GM23338 (cell line): ENCODE measurements at places on chromosomes 16 and 17. TPM values are rescaled to one million over a fixed set of nuclear protein-coding genes. Genes with fewer than 3 reads are reported as not detected.
A peak's percentile ranks its signal among the peaks of the same experiment; 100 is the strongest.

GRCh38 chr17:1713878-1714426 lies 3.8 kb upstream of the TLCD2 start:
- DNase-seq = peak; percentile 92

DNA sequence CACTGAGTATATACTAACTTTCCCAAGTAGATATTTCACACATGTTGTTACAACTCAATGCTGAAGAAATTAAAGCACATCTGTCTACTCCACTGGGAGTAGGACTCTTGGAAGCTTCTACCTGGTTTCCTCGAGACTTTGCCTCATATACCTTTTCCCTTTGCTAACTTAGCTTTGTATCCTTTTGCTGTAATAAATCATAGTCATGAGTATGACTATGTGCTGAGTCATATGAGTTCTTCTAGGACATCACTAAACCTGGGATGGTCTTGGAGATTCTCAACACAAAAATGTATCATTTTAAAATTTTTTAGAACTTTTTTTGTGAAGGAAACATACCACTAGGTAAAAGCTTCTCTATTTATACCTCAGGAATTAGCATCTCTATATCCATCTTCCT lies 39.8 kb downstream of the ABCA5 start:
- DNase-seq = no peak

ABCC12 gene
- total RNA-seq = not detected in 2 replicates

GRCh38 chr17:40346765-40347158 lies 17.8 kb downstream of the GJD3 start:
- no peak for DNase-seq

DNA sequence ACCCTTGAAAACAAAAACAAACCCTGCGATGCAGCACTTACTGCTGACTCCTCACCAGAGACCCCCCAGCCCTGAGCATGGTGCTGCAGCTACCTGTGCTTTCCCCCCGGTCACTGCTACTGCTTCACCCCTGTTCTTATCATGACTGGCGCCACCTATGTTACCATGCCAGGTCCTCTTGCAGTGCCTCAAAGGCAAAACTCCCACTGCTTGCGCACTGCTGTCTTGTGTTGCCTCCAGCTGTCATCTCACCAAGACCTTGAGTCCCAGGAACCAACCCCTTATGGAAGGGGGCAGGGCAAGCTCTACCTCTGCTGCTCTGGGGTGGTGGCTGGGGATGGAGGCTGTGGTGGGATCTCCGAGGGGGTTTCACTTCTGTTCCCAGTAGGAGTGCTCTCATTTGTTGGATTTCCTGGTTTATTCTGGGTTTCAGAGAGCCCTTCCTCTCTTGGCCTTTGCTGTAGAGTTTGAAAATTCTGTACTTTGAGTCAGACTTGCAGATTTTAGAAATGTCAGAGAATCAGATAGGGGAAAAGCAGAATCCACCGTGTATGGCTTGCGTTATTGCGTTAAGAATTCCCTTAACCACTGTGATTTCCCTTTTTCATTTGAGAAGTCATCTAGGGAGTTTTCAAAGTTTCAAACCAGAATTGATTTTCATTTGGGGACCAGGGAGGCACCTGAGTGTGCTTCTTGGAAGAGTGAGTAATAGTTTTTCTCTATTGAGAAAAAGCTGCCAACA lies 96.6 kb downstream of the SPECC1 start:
- DNase-seq = peak; percentile 52

RHBDF1 gene
- 15.3 and 24.5 TPM in 2 replicates for total RNA-seq

DNA sequence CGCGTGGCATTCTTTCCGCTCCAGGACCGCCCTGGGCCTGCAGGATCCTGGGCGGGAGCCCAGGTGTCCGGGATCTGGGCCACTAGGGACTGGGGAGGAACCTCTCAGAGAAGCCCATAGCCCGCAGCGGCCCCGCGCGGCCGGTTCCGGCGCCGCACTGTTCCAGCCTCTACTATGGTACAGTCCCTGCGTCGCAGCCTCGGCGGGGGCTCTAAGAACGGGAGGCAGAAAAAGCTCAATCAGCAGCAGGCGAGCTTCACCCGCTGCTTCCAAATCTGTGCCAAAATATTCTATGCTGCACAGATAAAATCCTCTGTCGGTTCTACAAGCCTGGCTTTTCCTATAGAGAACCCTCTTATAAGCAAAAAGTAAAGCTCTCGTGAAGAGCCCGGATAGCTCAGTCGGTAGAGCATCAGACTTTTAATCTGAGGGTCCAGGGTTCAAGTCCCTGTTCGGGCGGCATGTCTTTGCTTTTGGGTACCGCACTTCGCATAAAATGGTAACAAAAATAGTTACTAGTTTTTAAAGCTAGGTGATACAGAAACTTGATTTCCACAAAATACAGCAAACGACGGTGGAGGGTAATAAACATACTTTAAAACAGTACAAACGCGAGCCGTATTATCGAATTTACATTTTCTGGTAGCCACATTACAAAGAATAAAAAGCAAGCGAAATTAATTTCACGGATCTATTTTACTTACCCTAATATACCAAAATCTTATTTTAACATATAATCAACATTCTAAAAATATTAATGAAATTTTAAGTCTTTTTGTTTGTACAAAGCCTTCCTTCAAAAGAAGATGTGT lies 661 bp upstream of the ALOXE3 start:
- peak; percentile 91 for DNase-seq

ADGRG3 gene
- total RNA-seq = not detected in 2 replicates

C16orf92 gene
- total RNA-seq = not detected in 2 replicates

GRCh38 chr17:50904518-50905459 lies 38.6 kb upstream of the TOB1 start:
- no peak for DNase-seq

IRX5 gene
- 0.07 and 0.35 TPM in 2 replicates for total RNA-seq

DNA sequence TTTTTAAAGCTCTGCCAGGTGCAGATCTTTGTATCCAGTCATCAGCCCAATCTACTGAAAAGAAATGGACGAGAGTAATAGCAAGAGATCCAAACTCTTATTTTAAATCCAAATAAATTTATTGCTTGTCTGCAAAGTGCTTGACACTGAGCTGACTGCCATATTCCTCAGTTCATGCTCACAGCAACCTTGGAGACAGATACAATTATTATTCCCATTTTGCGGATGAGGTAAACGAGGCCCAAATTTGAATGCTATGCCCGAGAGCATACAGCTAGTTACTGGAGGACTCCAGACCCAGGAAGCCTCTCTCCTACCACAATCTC lies 620 bp downstream of the NOB1 start:
- DNase-seq = no peak

GRCh38 chr16:80695020-80695419 lies 109.4 kb downstream of the CDYL2 start:
- DNase-seq = no peak

DNA sequence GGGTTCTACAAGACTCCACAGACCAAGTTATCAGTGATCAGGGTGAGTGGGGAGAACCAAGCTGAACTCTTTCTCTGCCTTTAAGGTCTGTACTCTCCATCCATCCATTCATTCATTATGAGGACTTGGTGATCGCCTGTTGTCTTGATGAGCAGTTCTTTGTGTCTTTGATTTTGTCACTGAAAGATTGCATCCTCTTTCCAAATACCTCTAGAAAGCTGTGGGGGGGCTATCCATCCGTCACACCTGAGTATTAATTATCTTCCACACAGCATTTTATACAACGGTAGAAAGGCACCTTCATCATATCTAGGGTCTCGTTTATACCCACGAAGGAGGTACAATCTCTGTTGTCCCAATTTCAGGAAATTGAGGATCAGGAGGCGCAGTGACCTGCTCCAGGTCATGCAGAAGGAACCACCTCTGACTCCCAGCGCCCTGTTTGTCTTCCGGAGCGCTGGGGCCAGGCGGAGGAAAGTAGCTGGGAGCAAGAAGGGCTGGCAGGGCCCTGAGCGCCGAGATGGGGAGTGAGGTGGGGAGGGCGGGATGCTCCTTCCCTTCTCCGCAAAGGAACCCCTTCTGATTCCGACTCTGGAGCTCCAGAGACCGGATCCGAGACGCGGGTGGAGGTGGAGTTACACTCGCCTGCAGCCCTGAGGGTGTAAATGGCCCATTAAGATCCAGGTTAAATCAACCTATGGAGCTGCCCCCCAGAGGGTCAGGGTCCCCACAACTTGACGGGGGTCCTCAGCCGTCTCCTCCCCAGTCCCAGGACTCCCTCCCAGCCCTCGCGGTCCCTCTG lies 605 bp upstream of the ABAT start:
- DNase-seq = peak; percentile 65

- DNase-seq = no peak
These were observed 5.3 kb upstream of the POLR3E start for GRCh38 chr16:22291860-22292318.

GRCh38 chr16:73206151-73206707 lies 158.3 kb upstream of the ZFHX3 start:
- no peak for DNase-seq

DNA sequence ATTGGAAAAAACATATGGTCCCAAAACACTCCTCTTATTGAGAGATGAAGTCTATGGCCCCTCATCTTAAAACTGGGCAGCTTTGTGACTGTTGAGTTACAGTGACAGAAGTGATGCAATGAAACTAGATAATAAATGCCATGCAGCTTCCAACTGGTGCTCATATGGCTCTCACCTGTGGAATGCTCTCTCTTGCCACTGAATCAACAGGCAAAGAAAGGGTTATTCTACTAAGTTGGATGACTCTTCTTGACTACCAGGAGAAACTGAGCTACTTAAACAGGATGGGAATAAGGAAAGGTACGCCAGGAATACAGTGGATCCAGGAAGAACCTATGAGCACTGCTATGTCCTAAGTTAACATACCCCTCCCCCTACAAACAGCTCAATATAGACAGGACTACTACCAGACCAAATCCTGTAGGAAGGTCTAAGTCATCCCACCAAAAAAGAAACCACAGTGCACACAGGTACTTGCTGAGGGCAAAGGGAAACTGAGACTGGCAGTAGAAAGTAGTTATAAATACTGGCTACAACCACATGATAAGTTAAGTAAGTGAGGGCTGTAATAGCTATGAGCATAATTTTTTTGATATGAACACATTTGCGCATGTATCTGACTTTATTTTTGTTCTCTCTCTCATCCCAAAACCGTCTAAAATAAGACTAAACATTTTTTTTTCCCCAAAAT lies 398.5 kb downstream of the ZFHX3 start:
- DNase-seq = peak; percentile 3

DNA sequence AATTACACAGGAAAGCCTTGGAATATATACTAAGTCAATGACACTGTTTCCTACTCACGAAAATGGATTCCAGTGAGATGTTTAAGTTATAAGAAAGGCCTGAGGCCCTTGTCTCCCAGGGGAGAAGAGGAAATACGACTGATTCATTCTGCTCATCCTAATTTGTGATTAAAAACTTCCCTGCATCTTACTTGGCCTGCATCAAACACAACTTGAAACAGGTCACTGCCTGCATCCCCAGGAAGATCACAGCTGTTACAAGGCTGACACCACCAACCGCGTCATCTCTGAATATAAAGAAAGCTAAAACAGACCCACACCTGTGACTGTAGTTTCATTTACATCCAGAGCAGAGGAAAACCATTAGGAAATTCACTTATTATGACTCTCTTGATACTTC lies 121.9 kb downstream of the DNAH3 start:
- DNase-seq = no peak

RNF112 gene
- 1.5 and 4.1 TPM in 2 replicates for total RNA-seq

EPX gene
- total RNA-seq = 0.10 TPM in 1 of 2 replicates, not detected in the other

- peak; percentile 60 for DNase-seq
These were observed at the start of gene DHX58 for GRCh38 chr17:42112552-42113176. Gene DHX58, minus strand, starts transcription at chr17:42112714. Its CDS starts 822 bp downstream, at chr17:42111892.

PEMT gene
- 46.0 and 54.8 TPM in 2 replicates for total RNA-seq

DNA sequence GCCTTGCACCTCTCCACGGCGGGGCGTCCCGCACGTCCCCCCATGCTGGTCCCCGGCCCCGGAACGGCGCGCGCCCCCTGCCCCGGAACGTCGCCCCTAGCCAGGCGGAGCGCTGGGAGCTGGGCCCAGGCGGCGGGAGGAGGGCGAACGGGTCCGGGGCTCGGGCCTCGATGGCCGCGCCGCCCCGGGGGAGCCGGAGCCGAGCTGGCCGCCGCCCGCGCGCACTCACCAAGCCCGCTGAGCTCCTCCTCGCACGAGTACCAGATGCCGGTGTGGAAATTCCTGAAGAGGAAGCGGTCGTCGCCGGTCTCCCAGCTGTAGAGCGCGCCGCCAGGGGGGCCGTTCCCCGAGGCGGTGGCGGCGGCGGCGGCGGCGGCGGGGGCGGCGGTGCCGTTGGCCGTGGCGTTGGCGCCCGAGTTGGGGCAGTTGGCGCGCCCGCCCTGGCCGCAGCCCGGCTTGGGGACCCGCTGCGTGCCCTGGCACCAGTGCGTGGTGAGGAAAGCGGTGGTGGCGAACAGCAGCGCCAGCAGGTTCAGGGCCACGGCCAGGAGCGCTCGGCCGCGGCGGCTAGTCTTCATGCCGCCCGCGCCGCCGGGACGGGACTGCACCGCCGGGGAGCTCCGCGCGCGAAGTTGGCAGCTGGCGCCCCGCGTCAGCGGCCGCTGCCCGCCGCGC lies 530 bp downstream of the GSG1L start:
- DNase-seq = peak; percentile 53

CHST5 gene
- total RNA-seq = not detected in 2 replicates

PRSS36 gene
- 1.3 and 1.4 TPM in 2 replicates for total RNA-seq

DNA sequence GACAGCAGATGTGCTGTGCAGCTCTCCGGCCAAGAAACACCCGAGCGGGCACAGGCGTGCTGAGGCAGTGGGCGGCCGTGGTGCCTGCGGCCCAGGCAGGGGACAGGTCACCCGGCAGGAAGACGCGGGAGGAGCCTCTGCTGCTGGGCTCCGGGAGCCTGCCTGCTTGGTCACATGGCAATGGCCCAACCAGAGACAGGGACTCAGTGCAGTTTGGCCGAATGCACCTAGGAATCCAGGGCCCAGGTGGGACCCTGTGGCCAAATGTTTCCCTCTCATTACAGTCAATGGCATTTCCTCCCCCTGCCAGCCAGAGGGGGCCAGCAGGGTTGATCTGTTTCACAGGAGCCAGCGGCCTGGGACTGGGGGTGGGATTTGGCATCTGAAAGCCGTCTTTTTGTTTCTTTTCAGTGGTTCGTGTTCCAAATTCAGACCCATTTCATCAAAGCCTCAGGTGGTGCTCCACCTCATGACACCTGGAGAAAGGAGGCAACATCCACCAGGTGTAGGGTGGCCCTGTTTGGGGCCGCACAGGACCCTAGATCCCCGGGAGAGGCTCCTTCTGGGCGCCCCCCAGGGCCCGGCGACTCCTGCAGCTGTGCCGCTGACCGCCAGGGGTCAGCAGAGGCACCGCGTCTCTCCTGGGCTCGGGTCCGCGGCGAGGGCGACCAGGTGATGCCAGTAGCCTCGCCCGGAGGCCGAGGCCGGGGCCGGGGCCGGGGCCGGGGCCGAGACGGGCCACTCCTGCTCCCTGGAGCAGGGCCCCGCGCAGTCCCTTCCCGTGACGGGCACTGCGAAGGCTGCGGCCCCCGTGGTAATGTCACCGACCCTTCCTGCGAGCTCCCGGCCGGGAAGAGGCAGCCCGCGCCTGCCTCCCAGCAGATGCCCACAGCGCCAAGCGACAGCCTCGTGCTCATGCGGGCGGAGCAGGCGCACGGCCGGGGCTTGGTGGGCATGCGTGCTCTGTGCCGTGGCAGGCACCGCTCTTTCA lies 118.5 kb downstream of the C16orf78 start:
- DNase-seq = peak; percentile 84

GRCh38 chr17:81043725-81044427 lies 8.9 kb downstream of the BAIAP2 start:
- peak; percentile 53 for DNase-seq
